ENCODE measurements at places on chromosomes 12 and 14.

- peak; percentile 3 for DNase-seq
Observed at GRCh38 chr12:40829738-40830144, 137.5 kb downstream of the CNTN1 start.

GRCh38 chr12:9327320-9327719 lies 119.1 kb upstream of the PZP start:
- DNase-seq = no peak

DNA sequence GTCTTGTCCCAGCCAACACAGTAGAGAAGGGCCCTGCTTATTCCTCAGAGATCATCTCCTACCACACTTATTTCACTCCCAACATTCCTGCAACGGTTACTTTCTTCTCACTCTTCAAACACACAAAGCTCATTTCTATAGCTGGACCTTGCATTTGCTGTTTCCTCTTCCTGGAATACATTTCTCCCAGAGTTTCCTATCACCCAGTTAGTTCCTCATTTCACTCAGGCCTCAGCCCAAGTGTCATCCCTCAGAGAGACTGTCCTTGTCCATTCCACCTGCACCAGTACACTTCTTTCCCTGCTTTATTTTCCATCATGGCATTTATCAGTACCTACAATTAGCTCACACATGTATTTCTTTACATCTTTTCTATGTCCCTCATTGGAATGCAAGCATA lies 14.7 kb upstream of the STK38L start:
- no peak for DNase-seq

DNA sequence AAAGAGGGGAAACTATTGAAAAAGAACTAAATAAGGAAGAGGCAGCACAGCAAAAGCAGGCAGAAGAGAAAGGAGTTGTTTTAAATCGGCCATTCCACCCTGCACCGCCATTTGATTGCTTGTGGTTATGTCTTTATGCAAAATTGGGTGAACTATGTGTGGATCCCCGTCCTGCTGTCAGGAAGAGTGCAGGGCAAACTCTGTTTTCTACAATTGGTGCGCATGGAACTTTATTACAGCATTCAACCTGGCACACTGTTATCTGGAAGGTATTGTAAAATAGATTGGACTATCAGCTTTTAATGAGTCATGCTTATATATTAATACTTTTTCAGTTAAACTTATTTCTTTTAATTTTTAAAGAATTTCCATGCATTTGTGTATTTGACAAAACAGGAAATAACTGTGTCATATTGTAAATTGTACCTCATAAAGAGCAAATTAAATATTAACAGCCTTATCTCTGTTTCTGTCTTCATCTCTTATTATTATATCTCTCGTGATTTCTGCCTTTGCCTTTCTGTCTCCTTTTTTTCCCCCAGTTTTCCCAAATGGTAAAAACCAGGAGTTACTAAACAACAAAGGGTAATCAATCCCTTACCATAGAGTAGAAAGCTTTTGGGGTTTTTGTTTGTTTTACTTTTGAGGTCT lies 86.4 kb downstream of the MON2 start:
- DNase-seq = no peak

DNA sequence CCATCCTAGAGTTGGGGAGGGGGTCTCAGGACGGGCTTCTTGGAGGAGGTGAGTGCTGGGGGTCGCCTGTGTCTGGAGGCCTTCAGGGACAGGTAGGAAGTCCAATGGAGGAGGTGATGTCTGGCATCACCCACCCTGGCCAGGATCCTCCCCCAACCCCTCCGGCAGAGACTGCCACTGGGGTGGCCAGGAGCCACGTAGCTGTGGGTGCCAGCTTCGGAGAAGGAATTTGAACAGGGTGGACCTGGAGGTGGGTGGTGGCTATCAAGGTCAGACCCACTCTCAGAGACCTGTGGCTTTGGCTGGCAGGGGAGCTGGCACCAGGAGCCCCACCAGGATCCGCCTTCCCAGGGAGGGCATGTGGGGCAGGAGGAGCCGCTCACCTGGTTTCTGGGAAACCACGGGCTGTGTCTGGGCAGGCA lies 9.1 kb downstream of the CEP170B start:
- DNase-seq = no peak

DNA sequence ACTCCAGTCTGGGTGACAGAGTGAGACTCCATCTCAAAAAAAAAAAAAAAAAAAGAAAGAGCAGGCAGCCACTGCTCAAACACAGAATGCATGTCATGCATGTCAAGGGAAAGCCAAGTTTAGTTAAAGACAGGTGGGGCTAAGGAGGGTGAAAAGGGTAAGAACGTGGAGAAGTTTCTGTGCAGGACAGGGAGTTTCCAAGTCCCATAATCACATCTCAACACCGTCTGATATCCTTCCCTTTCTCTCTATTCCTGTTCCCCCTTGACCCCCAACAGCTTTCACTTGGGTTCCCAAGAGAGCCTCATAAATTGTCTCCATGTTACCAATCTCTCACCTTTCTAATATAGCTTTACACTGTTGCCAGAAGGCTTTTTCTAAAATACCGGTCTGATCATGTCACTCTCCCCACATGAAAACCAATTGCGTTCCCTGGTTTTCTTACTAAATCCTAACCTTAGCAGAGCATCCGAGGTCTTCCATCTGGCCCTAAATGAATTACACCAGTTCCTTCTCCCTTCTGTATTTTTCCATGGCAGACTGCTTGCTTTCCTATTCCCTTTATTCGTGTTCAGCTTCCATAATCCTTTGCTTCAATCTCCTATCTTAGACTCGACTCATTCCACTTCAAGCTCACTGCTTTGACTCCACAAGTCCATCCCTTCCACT lies 37.0 kb downstream of the LIMA1 start:
- no peak for DNase-seq

- DNase-seq = peak; percentile 19
Observed at GRCh38 chr12:91529829-91530228, 347.2 kb upstream of the DCN start.

DNA sequence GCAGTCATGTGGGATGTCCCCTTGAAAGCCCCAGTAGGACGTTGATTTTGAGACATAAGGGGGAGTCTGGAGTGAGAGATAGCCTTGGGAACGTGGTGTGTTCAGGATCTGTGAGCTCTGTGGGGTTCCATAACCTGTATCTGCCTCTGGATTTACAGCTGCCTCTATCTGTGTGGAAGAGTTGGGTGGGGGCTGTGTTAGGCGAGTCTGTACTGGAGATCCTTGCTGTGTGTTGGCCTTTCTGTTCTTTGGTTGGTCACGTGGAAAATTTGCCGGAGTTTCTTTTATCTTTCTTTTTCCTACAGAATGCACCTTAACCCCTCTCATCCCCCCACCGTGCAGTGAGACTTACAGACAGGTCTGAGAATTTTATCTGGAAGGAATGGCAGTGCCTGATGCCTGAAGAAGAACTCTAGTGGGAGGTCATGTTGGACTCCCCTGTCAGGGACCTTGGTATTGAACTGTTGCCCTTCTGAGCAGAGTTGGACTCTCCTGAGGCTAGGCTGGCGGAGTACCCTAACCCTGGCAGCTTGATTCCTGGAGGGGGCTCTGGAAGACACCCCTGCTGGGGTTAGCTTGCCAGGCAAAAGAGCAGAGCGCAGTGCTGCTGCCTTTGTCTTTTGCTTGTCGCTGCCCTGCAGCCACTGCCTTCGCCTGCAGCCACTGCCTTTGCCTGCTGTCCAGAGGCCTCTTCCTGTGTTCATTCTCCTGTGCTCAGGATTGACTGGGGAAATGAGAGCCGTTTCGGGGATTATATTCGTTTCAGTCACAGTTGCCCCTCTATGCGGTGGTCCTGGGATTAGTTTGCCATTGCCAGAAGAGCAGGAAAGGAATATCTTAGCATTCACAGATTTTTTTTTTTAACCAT lies 34.1 kb downstream of the ZNF664 start:
- DNase-seq = no peak

DNA sequence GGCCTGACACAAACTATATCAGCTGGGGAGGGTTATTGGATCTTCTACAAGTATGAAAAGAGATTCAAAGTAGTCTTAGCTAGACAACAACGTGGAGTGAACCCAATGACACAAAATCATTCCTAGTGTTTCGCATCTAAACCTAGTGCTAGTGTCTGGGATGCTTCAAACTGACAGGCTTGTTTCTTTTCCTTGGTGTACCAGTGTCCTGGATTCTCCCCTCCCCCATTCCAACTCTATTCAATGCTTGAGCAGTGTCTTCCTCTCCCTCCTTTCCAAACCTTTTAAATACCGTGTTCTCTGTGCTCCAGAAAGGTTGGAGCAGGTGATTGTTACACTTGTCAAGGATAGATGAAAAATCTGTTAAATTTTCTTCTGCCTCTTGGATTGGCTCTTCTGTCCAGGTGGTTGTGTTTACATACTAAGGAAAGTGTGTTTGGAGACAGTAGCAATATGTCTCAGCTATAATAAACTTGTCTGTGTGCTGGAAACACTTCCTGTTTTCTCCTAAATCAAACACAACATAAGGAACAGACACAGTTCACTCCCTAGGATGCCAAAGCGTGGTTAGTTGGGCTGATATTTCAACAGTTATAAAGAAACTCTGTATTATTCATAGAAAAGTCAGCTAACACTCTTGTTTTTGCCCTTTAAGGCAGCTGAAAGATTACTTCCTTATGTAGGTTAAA lies 14.4 kb upstream of the GUCY2C start:
- DNase-seq = peak; percentile 4

GRCh38 chr12:96720363-96720705 lies 186.7 kb upstream of the NEDD1 start:
- no peak for DNase-seq

GRCh38 chr12:47988073-47989022 lies 15.9 kb downstream of the COL2A1 start:
- peak; percentile 30 for DNase-seq

DNA sequence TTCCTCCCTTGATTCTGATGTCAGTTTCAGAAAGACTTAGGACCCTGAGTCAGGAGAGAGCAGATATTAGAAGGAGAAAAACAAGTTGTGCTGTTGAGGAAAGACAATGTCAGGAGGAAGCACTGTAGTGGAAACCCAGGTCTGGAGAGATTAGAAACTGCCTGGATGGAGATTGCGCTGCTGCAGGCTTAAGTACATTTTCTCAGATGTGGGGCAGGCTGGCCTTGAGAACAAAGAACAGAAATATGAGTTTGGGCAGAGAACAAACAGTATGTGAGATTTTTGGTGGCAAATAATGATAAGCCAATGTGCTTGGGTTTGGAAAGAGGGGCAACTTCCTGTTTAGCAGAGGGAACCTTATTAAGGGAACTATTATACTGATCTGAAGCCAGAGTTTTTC lies 74.3 kb upstream of the PRMT8 start:
- DNase-seq = no peak

GRCh38 chr14:77108753-77109152 lies 10.7 kb downstream of the CIPC start:
- DNase-seq = no peak

DNA sequence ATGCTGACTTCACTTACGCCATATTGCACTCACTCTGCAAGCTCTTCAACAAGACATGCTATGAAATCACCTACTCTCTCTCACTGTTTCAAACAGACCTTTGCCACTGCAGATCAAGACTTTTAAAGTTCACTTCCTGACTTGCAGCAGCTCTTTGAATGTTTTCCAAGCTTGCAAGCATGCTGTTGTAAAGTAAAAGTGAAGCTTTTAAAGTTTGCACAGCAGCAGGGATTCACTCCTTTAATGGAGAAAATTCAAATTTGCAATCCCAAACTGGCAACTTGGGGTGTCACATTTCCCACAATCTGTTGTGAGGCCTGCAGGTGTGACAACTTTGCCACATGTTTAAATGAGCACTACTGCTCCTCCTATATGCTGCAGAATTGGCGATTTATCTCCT lies 270.9 kb downstream of the ALX1 start:
- peak; percentile 51 for DNase-seq

DNA sequence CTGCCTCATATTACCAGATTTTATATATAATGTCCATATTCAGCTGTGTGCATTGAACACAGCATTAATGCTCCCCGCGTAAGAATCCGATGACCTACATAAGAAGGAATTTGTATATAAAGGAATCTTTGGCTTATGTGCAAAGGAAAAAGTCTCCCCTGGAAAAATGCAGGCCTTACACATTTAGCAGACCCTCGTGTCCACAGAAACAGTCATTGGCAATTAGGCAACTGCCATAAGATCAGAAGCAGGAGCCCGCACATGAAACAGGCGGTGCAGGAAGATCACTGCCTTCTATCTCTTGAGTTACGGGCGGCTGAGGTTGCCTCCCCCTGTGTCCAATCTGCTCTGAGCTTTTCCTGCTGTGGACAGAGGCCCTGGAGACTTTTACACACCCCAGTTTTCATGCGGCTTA lies 63.2 kb upstream of the RFX4 start:
- peak; percentile 15 for DNase-seq

- DNase-seq = no peak
Observed at GRCh38 chr12:53978477-53979356, 4.0 kb upstream of the HOTAIR start.

Measured in choroid plexus epithelial cell (primary cell).